ENCODE measurements at places on chromosomes 3 and 15.
A peak's percentile ranks its signal among the peaks of the same experiment; 100 is the strongest.

DNA sequence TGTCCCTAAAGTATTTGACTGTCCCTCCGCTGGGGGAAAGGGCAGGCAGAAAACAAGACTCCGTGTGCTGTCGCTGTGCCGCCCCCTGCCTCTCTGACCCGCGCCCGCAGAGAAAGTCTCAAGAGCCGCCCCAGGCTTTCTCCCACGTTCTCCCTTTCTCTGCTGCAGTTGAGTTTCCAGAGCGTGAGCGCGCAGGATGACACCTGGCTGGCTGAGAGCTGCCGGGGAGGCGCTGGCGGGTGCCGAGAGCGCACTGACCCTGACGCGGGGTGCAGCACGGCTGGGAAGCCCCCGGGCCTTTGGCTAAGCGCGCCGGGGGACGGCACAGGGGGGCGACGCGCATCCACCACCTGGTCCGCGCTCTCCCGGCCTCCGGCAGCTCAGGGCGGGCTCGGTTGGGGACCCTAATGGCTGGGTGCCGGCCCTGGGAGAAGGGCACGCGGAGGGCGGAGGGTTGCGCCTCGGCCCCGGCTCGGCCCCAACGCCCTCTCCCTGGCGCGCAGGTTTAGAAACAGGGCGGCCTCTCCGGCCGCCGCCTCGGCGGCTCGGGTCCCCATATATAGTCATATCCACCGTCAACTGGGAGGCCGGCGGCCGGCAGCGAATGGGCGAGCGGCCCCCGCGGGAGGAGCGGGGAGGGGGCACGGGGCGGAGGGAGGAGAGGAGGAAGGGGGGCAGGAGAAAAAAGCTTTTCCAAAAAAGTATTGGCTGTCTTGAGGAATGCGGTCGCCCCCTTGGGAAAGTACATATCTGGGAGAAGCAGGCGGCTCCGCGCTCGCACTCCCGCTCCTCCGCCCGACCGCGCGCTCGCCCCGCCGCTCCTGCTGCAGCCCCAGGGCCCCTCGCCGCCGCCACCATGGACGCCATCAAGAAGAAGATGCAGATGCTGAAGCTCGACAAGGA lies at the start of gene TPM1:
Gene TPM1, plus strand, starts transcription at position 774 of the 903 bp plus-strand sequence. Its CDS starts 83 bp downstream, at position 857.
- peak; percentile 85 for DNase-seq

DNA sequence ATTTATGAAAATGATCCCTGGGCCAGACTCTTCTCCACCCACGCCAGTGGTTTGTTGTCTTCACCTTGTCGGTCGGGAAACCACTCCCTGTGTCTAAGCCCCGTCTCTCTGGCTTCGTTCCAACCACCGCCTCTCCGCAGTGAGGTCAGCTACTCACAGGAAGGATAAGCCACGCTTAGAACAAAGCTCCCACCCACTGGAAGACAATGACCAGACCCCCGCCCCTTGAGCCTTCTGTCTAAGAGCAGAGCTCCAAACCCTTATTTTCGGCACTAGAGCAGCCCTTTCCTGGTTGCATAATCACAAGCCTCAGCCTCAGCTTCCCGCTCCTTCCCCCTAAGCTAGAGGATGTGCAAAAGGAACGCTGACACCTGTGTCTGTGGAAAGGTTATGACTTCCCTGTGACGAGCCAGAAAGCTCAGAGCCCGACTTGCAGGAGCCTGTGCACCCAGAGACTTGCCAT lies 114.9 kb upstream of the MEF2A start:
- peak; percentile 92 for DNase-seq

DNA sequence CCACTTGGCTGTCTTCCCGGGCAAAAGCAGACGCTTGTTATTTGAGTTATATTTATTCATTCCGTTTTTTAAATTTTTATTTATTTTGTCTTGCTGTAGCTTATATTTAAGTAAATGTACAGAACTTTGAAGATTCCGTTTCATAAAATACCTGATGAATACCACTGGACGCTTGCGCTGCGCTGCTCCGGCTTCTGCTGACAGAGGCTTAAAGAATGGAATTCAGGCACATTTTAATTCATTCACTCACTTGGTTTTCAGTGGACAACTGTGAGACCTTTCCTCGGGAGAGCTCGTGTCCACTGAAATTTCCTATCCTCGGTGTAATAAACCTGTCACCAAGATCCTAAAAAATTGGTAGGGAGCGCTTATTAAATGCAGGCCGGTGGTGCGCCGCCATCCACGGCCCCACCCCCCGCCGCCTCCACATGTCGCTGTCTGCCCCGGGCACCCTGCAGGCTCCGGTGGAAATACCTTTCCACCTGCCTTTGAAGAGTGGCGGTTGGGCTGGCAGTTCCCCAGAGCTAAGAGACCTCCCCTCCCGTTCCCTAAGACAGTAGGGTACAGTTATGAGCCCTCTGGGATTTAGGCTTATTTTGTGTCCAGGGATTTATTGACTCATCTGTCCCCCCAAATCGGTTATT lies 62.5 kb upstream of the UBE2E1 start:
- DNase-seq, result no peak

DNA sequence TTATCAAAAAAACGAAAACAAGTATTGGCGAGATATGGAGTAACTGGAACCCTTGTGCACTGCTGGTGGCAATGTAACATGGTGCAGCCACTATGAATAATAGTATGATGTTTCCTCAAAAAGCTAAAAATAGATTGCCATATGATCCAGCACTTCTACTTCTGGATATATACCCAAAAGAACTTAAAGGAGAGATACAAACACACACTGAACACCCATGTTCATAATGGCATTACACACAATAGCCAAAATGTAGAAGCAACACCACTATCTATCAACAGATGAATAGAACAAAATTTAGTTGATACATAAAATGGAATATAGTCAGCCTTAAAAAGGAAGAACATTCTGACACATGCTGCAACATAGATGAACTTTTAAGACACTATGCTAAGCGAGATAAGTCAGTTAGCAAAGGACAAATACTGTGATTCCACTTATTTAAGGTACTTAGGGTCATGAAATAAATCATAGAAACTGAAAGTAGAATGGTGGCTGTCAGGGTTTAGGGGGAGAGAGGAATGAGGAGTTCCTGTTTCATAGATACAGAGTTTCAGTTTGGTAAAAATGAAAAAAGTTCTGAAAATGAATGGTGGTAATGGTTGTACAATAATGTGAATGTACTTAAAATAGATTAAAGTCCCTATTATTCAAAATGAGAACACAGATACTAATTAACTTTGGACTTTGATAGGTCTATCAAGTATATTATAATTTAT lies 59.4 kb upstream of the IMPG2 start:
- no peak for DNase-seq

GRCh38 chr3:54366839-54367238 lies 244.5 kb downstream of the CACNA2D3 start:
- no peak for DNase-seq

- no peak for DNase-seq
Measured at GRCh38 chr3:153130312-153130977, 31.6 kb upstream of the RAP2B start.

DNA sequence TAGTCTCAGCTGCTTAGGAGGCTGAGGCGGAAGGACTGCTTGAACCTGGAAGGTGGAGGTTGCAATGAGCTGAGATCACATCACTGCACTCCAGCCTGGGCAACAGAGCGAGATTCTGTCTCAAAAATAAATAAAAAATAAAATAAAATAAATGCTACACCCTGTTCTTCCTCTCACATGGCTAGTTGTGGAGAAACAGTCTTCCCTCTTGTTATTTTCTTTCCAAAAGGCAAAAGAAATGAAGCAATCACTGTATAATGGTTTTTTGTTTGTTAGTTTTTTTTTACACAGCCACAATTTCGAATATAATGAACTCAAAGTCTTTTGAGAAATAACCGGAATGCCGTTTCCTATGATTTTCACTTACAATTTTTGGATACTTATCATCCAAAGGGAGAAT lies 4.9 kb upstream of the FRMD4B start:
- no peak for DNase-seq

GRCh38 chr3:64595253-64595694 lies 92.5 kb downstream of the ADAMTS9 start:
- peak; percentile 76 for DNase-seq

DNA sequence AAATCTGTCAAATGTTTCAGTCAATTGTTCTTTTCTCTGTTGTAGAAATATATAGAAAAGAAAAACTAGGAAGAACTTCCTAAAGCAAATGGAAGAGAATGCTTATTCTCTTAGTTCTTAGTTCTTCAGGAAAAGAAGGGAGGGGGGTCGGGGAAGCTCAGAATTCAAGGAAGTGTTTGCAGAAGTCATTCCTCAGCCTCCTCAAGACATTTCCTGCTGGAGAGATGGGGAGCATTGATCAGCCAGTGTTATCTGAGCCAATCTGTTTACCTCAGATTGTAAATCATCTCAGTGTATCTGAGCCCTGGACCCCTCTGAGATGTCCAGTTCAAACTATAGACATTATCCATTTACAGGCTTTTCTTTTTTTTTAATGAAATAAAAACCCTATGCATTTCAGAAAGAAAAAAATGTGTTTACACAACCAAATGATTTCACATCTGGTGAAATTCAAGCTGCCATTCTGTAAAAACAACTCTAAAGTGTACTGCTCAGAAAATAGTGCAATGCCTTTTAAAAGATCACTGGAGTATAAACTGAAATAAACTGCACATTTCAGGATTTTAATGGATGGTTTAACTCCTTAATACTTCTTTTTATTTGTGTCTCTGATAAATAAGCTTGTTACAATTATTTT lies 460.7 kb downstream of the ROBO1 start:
- no peak for DNase-seq

DNA sequence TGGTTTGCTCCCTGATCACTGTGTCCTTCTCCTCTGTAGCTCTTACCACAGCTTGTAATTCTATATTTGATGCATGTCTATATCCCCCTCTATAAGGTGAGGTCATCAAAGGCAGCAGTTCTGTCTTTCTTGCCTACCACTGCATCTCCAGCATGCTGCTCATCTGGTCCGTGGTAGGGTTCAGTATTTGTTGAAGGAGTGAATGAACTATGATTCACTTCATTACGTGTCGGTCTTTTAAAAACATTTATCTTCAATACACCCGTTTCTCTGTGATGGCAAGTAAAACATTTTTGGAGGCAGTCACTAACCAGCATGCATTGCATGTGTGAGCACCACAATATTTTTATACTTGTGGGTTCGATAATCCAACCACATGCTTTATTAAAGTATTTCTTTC lies 27.6 kb downstream of the CHST14 start:
- no peak for DNase-seq

DNA sequence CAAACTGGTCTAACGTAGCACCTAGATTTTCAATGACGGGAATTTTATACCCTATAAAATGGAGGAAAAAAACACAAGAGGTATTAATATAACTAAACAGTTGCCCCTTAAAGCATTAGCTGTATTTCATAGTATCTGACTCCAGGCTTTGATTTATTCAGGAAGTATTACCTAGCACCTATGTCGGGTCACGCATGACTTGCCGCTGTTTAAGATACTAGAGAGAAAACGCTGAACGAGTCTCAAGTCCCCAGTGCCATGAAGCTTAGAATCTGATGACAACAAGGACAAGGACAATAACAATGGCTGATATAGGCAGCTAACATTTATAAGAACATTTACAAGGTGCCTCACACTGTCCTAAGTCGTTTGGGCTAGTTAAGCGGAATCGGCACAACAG lies 1.9 kb downstream of the SNRPA1 start:
- DNase-seq, result no peak

GRCh38 chr15:89566181-89566580 lies 9.1 kb upstream of the TICRR start:
- no peak for DNase-seq

Measured in right cardiac atrium (tissue), 5 donors.